Cardiac fibroblast (primary cell): ENCODE measurements at places on chromosomes 1 and 21.

GRCh38 chr21:19198801-19199200 lies 795.2 kb upstream of the TMPRSS15 start:
- DNase-seq = no peak

- no peak for DNase-seq
These were observed 464 bp downstream of the ACBD6 start for GRCh38 chr1:180501865-180502360.

GRCh38 chr1:219910716-219911115 lies 17.6 kb downstream of the SLC30A10 start:
- no peak for DNase-seq

- no peak for DNase-seq
These were observed 64.9 kb downstream of the MACF1 start for GRCh38 chr1:39269349-39269748.

DNA sequence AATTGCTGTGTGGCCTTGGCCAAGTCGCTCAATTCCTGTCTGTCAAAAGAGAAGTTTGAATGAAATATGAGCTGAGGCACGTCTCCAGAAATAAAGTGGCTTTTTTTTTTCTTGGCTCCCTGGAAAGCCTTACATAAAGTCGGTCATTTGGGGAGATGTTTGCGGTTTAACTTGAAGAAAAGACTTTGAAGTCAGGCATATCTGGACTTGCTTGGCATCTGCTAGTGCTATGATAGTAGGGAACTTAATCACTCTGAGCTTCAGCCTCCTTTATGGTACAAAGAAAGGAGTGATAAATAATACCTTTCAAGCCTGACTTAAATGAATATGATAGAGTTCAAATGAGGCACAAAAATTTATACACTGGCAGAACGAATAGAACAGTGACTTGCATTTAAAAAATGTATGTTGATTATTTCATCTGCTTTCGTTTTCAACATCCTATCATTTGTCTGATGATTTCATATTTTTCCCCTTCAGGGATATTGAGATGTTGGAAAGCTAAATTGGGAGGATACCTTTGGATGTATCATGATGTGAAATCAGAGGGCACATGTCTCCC lies 60.2 kb downstream of the FASLG start:
- DNase-seq = peak; percentile 37

- DNase-seq = no peak
These were observed 32.2 kb downstream of the SDCCAG8 start for GRCh38 chr1:243288062-243288461.

DNA sequence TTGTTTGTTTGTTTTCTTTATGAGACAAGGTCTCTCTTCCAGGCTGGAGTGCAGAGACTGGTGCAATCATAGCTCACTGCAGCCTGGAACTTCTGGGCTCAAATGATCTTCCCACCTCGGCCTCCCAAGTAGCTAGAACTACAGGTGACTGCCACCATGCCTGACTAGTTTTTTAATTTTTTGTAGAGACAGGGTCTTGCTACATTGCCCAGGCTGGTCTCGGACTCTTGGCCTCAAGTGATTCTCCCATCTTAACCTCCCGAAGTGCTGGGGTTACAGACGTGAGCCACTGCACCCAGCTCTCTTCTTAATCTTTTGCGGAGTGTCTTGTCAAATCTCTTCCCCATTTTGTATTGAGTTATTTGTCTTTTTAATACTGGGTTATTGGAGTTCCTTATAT lies 32.6 kb upstream of the PARP1 start:
- no peak for DNase-seq

DNA sequence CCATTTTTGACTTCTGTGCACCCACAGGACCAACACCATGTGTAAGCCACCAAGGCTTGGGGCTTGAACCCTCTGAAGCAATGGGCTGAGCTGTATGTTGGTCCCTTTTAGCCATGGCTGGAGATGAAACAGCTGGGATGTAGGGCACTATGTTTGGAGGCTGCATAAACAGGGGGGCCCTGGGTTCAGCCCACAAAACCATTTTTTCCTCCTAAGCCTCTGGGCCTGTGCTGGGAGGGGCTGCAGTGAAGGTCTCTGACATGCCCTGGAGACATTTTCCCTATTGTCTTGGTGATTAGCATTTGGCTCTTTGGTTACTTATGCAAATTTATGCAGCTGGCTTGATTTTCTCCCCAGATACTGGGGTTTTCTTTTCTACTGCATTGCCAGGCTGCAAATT lies 144.9 kb downstream of the ZNF326 start:
- no peak for DNase-seq
